Ovary (tissue), 10 donors: ENCODE measurements at places on chromosomes 12 and 14. TPM values are rescaled to one million over a fixed set of nuclear protein-coding genes. Genes with fewer than 3 reads are reported as not detected.

DNA sequence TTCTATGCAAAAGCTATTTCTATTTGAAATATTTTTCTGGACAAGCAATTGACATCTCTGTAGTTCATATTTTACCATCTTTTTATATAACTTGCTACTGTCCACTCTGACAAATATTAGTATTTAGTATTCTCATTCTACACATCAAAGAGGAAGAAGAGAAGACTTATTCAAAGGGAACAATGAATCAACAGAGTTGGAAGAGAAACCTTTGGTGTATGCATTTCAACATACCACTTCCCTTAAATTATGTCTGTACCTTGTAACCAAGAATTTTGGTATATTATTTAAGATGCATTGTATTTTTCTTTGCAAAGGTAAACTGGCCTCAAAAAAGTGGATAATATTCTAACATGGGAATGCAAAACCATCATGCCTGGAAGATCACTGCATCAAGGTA is 72.1 kb upstream of the DUSP6 start:
- no peaks in the 10 kb centered on the region for H3K4me1 ChIP-seq
- no peak for DNase-seq
- no peak overlapping the region for H3K27ac ChIP-seq
- no peak overlapping the region for H3K4me3 ChIP-seq

GRCh38 chr12:89183985-89184435 is 168.3 kb downstream of the DUSP6 start:
- DNase-seq, result no peak
- H3K27ac ChIP-seq, result no peak overlapping the region
- no peaks in the 10 kb centered on the region for H3K27me3 ChIP-seq
- H3K36me3 ChIP-seq, result no peaks in the 10 kb centered on the region
- no peaks in the 10 kb centered on the region for H3K4me1 ChIP-seq
- H3K4me3 ChIP-seq, result no peak overlapping the region

GRCh38 chr12:67988601-67989021 is 636 bp upstream of the IFNG-AS1 start:
- no peak for DNase-seq
- H3K27ac ChIP-seq, result no peak overlapping the region
- no peaks in the 10 kb centered on the region for H3K4me1 ChIP-seq
- no peaks in the 10 kb centered on the region for H3K27me3 ChIP-seq

DNA sequence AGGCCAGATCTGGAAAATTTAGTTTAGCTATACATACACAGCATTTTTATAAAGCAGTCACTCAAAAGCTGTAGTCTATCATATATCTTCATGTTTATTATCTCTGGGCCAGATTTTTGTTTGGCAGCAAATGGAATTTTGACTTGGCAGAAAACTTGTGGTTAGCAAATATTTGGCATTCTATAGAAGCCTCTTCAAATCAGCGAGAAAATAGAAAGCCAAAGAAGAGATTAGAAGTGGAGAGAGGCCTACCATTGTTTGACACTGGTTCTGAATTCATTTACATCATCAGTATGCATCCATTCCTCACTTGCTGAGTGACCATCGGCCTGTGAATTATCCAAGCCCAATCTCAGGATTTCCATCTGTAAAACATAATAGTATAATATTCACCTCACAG is 1077.6 kb downstream of the GALC start:
- DNase-seq, result no peak
- no peaks in the 10 kb centered on the region for H3K4me1 ChIP-seq
- no peak overlapping the region for H3K27ac ChIP-seq
- no peak overlapping the region for H3K4me3 ChIP-seq

HOXC6 gene
- 13.9 TPM for total RNA-seq
